ENCODE measurements at places on chromosomes 1 and 21.
A peak's percentile ranks its signal among the peaks of the same experiment; 100 is the strongest.

DNA sequence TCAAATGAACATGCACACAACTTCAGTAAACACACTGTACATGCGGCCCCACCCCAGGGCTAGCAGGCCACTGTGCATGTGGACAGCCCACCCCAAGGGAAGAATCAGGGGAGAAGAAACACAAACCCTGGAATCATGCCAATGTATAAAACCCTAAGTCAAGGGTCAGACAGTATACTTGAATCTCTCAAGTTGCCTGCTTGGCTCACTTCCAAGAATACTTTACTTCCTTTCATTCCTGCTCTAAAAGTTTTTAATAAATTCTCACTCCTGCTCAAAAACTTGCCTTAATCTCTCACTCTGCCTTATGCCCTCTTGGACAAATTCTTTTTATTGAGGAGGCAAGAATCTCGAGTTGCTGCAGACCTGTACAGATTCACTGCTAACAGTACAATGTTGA, 231.2 kb upstream of the CACYBP start:
- DNase-seq = no peak

GRCh38 chr21:34192646-34193285, 119.4 kb downstream of the MRPS6 start:
- no peak for DNase-seq

DNA sequence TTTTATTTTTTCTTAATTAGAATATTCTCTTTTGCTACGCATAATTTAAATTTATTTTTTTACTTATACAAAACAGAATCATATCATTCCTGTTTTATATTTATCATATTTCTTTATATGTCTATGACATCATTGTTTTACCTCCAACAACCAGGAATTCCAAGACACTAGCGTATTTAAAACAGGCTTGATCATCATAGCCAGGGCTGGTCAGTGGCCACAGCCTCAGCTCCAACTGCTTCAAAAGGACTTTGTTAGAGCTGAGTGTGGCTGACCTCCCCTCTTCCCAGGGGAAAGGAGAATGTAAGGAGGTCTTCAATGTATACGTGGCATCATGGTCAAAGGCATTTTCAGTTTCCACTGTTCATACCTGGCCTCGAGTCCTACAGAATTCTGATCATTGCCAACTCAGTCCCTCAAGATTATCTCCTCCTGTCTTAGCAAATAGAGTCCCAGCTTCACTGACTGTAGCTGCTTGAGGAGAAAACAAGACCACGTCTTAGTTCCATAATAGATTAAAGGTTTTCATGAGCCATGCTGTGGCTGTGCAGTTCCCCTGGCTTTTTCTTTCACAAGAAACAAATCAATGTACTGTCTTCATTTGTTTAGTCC, 444.0 kb downstream of the PTPRC start:
- DNase-seq = no peak

GRCh38 chr21:34348890-34349519, 14.8 kb upstream of the KCNE2 start:
- no peak for DNase-seq

GRCh38 chr1:92752719-92753118, 32.2 kb downstream of the EVI5 start:
- no peak for DNase-seq

- no peak for DNase-seq
Observed at GRCh38 chr1:205270764-205271163, 43.0 kb downstream of the TMCC2 start.

GRCh38 chr1:202571719-202572339, 138.4 kb downstream of the SYT2 start:
- DNase-seq = peak; percentile 39

- DNase-seq = no peak
Observed at GRCh38 chr1:38950553-38950952, 8.9 kb upstream of the RHBDL2 start.

DNA sequence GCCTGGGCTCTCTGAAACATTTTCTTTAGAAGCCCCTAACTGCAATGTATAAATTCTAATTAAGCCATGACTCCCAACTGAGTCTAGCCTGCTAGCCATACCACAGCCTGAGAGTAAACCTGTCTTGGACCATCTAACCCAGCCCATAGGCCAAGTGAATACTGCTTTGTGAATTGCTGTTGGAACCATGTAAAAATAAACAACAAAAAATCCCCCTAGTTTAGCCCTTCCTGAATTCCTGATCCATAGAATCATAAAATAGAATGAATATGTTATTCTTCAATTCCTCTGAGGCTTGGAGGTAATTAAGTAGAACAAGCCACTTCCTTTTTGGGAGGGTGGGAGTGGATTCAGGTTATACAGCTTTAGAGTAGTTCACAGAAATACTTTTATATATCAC, 1496.4 kb downstream of the MRPL39 start:
- DNase-seq = no peak

DNA sequence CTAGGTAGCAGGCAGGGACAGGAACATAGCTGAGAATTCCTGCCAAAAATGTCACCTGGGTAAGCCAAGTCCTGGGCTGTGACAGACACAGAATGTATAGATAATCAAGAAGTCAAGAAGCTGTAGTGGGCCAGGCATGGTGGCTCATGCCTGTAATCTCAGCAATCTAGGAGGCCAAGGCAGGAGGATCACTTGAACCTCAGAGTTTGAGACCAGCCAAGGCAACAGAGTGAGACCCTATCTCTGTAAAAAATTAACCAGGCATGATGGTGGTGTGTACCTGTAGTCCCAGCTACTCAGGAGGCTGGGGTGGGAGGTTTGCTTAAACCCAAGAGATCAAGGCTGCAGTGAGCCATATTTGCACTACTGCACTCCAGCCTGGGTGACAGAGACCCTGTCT, 3.3 kb upstream of the ALG14 start:
- DNase-seq = no peak

- DNase-seq = no peak
Observed at GRCh38 chr1:43285269-43285990, at the start of gene C1orf210. TSS of gene C1orf210 (minus strand) at chr1:43285581. CDS start at chr1:43283270, 2,311 bp downstream.

DNA sequence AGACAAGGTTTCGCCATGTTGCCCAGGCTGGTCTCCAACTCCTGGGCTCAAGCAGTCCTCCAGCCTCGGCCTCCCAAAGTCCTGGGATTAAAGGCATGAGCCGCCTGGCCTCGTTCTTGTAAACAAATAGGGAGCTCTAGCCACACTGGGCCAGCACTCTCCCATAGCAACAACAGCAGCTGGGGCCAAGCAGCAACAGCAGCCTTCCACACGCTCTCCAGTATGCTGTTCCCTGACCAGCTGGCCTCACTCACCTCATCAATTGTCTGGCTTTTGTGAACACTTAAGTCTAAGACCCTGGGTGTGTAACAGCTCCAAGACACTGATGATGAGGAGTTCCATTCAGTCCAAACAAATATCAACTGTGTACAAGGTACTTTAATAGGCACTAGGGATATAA, 16.9 kb upstream of the GLIS1 start:
- DNase-seq = no peak

DNA sequence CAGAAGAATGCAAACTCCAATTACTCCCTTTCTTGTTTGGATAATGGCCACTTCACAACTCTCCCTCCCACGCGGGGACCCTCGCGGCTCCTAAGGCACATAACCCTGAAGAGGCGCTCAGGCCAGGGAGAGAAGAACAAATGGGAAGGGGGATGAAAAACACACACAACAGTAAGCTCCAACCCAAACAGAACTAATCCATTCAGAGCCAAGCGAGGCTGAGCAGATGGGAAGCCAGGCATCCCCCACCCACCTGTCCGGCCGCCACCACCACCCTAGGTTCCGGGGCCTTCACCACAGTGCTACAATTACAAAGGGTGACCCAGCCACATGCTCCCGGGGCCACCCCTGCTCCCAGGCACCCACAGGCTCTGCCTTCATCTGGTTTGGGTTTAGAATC, 101.5 kb downstream of the MRPL37 start:
- peak; percentile 13 for DNase-seq

DNA sequence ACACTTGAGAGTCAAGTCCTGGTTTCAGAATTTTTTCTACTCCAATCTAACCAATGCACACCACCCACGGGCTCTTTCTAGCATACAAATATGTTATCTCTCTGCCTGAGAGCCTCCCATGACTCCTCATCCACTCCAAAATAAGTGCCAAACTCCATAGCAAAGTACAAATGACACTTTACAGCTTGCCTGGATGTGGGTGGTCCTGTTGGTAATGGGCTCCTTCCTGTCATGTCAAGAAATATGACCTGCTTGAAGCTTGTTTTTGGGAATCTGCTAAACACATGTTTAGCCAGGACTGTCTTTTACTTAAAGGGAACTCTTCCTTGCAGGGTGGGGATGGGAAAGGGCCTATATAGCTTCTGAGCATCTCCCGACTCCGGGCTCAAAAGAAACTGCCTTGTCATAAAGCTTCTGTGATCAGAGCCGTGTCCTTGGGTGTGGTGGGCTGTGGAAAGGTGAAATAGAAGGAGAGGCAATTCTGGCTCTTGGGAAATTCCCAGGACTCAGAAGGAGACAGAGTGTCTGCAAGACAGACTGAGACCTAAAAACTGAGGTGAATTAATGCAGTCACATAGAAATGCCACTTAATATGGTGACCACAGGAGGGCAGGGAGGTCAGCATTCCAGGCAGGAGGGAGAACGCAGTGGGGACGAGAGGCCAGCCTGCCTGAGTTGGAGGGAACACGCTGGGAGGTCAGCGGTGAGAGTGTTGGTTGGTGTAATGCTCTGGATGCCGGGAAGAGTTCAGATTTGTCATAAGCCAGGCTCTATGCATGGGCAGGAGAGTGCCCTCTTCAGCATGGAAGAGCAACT, 6.1 kb upstream of the IGFN1 start:
- DNase-seq = peak; percentile 34

DNA sequence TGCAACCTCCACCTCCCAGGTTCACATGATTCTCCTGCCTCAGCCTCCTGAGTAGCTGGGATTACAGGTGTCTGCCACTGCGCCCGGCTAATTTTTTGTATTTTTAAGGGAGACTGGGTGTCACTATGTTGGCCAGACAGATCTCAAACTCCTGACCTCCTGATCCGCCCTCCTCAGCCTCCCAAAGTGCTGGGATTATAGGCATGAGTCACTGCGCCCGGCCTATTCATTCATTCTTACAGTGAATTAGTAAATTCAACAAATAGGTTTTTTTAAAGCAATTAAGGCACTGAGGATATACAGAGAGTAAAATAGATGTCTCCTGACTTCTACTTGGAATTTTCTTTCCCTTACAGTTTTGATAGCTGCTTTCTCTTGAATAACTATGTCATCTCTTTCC, 43.5 kb downstream of the CDC42 start:
- DNase-seq = no peak

DNA sequence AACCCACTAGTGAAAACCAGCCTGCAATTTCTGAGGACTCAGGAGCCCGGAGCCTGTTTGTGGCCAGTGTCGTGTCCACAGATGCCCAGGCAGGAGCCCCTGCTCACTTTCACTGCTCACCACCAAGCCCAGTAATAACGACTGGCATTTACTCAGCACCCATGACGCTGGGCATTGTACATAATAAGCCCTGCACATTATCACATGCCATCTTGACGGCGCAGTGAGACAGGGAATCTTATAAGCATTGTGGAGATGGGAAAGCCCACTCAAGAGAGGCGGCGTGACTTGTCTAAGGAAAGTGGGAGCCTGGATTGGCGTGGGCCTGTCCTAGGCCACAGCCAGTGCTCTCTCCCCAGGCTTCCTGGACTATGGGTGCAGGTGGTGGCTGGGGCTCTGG, 28.8 kb upstream of the PEF1 start:
- no peak for DNase-seq

- DNase-seq = no peak
Observed at GRCh38 chr1:8340448-8340847, 22.5 kb downstream of the SLC45A1 start.

DNA sequence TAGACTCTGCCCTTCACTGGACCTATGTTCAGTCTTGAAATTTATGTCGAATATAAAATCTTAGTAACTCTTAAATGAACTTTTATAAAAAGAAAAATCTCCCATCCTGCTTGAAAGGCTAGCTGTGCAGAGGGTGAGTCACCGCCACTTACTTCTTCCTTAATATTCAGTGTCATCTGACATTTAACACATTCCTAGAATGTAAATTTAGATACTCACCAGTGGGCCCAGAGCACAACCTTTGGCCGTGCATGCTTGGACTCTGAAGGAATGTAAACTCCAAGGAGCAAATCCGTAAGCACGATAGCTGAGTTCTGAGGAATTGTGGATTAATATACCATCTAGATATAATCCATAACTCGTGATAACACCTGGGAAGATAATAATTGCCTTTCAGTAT, 403.3 kb downstream of the KCTD3 start:
- no peak for DNase-seq

GRCh38 chr21:46078322-46078977, 19.5 kb upstream of the COL6A2 start:
- DNase-seq = no peak

GRCh38 chr1:38139738-38140487, 93.3 kb upstream of the POU3F1 start:
- no peak for DNase-seq

DNA sequence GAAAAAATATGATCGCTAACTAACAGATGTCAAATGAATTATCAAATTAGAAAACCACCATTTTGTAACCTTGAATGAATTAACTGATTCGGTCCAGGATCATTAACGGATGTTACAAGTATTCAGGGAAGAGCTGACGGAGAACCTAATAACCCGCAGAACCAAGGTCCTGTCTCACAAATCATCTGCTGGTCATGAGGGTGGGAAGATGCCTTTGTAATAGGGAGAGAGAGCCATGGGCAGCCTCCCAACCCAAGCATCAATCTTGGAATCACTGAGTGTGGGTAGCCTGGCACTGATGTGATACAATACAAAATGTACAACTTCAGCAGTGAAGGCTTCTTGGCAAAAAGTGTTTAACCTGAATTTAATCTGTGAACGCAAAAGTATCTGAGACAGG, 89.6 kb upstream of the CLDN14 start:
- DNase-seq = no peak
